ENCODE measurements at places on chromosomes 2 and 18.
A peak's percentile ranks its signal among the peaks of the same experiment; 100 is the strongest.

DNA sequence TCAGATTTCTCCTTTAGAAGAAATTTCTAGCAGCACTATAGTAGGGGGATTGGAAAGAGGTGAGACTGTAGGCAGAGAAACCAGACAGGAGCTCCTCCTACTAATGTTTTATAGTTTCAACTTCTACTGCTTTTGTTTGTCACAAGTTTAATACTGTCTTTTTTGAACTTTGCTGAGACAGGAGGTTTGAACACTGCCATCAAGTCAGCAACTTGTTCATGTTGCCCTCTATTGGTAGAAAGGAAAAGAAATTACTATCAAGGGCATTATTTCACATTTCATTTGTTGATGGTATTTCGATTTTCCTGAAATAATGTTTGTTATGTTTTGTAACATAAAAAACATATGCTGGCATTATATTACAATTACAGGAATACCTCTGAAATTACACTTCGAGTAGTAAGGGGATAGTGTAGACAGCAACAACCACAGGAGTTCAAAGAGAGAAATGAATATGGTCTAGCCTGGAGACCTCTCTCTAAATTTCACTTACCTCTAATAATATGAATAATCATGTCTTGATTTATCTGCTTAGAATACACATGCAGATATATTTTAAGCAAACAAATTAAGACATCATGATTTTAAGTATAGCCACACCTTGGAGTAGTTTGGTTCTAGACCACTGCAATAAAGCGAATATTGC, 12.4 kb upstream of the CCDC88A start:
- no peak for DNase-seq

DNA sequence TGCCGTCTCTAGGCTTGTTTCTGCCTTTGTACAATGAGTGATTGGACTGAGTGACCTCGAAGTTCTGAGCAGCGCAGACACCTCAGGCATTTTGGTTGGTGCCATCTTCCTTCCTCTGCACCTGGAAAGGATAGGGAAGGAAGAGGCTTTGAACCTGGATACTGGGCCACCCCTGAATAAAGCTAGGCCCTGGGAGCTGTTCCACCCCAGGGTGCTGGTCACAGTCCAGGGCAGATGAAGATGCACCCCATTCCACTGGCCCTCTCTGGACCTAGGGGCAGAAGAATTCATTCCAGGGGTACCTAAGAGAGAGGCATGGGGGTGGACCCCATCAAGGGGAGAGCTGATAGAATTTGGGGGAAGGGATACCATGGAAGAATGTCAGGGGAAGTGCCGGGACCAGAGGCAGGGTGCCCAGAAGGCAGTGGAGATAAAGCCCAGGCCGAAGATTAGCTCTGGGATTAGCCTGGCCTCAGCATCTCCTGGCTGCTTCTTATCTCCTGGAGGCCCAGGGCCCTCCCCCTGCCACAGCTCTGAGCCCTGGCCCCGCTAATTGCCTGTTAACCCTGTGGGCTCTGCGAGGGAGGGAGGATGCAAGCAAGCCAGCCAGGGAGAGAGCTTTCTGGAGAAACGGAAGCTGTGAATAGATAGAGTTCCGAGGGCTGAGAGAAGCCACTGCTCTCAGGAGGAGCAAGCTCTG, 11.4 kb downstream of the ASIC4 start:
- peak; percentile 70 for DNase-seq

DNA sequence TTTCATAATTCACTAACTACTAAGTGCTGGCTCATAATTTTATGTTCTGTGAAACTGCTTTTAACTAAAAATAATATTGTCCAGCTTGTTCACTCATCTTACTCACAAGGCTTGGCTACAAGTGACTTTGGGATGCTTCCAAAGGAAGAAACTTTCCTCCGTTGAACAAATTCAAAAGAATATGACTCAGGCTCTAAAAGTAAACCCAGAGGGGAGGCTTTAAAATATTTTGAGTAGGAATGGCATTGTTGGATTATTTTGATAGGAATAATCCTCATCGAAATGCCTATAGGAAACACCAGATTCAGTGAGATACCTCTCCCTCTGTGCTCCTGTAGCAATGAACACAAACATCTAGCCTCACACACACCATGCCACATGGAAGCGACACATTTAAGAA, 25.2 kb upstream of the TLK1 start:
- no peak for DNase-seq

GRCh38 chr2:154849482-154849881, 151.0 kb downstream of the KCNJ3 start:
- DNase-seq: no peak

GRCh38 chr2:205685314-205686055, 3.2 kb downstream of the NRP2 start:
- DNase-seq: peak; percentile 71

- peak; percentile 42 for DNase-seq
Observed at GRCh38 chr18:74905247-74905646, 303.7 kb downstream of the PTGR3 start.

GRCh38 chr18:34740101-34740500, 30.0 kb downstream of the DTNA start:
- DNase-seq: no peak

- DNase-seq: no peak
Observed at GRCh38 chr2:86566158-86566820, 3.0 kb upstream of the CHMP3 start.

DNA sequence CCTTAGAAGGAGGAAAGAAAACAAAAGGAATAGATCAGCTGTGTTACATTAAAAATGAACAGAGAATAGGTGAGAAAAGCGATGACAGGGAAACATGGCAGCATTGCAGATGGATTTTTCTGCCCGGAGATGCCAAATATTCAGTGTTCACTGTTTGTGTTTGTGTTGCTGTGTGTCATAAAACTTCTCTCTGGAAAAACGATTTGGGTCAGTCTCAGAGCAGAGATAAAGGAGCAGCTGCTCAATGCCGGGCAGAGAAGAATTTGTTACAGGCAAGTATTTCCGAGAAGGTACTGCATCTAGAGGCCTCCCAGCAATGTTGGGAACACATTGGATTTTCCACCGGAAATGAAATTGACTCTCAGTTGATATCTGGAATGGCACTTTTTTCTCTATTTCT, 156.4 kb upstream of the KLHL14 start:
- no peak for DNase-seq

- no peak for DNase-seq
Observed at GRCh38 chr2:152430876-152431275, 95.9 kb downstream of the FMNL2 start.

GRCh38 chr2:27954771-27955383, 64.3 kb downstream of the BABAM2 start:
- DNase-seq: no peak

DNA sequence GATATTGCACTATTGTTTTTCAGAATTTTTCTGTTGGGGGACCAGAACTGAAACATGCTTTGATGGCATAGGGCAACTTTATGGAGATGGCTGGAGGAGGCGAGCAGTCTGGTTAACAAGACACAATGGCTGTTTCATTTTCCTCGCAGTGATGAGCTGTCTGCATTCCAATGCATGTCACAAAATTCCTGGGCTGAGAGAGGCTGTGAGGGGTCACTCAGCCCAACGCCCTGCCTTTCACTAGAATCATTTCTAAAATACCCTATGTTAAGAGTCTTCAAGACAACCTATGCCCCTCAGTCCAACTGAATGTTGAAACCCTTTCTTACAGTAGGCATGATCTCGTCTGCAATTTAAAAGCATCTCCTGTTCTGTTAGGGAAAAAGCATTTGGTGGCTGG, 1090.0 kb downstream of the BCL11A start:
- DNase-seq: no peak

GRCh38 chr2:64259312-64259711, 115.1 kb upstream of the PELI1 start:
- DNase-seq: no peak

- DNase-seq: no peak
Observed at GRCh38 chr2:202051499-202052161, 18.0 kb downstream of the FZD7 start.

DNA sequence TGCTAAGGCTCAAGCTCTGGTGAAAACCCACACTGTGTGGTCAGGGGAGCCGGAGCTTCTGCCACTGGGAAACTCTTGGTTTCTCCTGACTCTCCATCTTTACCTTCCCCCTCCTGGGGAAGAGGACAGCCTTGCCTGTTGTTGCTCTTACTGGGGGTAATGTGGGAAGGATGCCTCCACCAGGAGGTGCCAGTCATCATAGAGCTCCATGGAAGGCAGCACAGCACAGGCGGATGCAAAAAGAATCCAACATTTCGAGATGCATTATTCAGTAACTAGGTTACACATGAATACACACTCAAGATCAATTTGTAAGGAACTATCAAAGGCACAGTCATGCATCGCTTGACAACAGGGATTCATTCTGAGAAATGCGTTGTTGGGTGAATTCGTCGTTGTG, 322.6 kb downstream of the AFF3 start:
- no peak for DNase-seq

- no peak for DNase-seq
Observed at GRCh38 chr2:8462280-8462679, 219.6 kb upstream of the ID2 start.

- DNase-seq: no peak
Observed at GRCh38 chr2:80715433-80715832, 410.9 kb upstream of the LRRTM1 start.

GRCh38 chr2:36528766-36529392, 69.1 kb downstream of the FEZ2 start:
- DNase-seq: no peak

- DNase-seq: no peak
Observed at GRCh38 chr2:65134158-65134557, 4.3 kb upstream of the RAB1A start.

GRCh38 chr2:120954939-120955338, 219.3 kb downstream of the GLI2 start:
- DNase-seq: no peak

DNA sequence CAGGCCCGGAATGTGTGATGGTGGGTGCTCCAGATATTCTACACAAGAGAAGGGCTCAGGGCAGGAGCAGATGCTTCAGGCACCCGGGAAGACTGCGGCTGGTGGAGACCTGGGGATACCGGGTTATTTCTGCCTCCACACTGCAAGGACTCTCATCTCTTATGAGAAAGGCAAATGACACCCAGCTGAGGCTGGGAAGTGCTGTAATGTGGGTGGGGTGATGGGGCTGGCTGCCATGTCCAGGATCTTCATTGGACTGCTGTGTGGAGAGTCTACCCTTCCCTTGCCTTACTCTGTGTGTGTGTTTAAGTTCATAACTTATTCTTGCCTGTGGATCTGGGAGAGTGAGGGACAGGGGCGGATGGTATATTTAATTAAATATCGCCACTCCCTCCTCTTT, 124.1 kb downstream of the KLHL29 start:
- no peak for DNase-seq

- DNase-seq: no peak
Observed at GRCh38 chr2:231246171-231246842, 47.9 kb downstream of the ARMC9 start.

DNA sequence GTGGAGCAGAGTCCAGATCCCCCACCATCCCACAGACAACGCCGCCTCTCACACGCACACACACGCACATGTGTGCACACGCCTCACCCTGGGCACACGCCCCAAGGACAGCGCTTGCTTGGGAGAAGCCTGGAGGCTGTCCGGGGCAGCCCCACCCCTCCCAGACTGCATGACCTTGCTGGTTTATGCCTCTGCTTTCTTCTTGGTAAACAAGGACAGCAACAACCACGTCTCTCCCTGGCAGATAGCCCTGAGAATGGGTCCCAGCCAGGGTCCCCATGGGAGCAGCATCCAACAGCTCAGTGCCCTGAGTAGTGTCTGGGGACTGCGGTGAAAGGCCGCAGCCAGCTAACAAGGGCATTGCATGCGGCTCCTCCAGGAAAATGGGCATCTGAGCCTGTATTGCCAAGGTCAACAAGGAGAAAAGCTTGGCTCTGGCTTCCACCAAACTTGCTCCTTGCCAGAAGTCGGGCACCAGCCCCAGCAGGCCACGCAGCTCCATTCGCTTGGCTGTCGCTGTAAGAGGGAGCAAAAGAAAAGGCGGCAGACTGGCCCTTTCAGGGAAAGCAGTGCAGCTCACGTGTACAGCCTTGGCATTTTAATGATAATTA, 234.6 kb downstream of the EIPR1 start:
- DNase-seq: no peak

DNA sequence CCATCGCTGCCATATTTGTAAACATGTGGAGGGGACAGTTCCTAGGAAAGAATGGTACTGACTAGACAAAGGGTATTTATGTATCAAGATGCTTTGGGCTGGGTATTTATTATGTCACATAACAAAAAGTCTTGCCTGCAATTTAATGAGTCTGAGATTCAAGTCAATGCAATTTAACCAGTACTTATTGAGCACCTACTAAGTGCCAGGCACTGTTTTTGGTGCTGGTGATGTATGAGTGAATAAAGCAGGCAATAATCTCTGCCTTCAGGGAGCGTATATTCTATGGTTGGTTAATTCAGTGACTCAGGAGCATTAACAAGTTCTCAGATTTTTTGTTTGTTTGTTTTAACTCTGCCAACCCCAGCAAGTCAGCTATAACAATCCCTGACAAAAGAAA, 24.6 kb upstream of the ACVR1 start:
- no peak for DNase-seq

DNA sequence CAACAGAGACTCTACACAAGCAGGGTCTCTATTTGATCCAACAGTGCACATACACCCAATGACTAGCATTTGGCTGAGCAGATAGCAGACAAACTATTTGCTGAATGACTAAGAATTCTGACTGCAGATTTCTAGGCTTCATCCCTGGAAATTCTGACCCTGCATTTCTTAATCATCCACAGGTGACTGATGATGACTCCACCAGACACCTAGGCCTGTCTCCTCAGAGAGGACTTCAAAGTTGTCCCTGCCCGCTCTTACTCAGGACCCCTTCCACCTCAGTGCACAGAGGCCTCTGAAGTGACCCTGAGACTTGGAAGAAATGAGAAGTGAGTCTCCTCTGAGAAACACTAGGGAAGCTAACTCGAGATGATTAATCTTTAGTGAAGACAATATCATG, 51.3 kb downstream of the SEPTIN10 start:
- DNase-seq: no peak

DNA sequence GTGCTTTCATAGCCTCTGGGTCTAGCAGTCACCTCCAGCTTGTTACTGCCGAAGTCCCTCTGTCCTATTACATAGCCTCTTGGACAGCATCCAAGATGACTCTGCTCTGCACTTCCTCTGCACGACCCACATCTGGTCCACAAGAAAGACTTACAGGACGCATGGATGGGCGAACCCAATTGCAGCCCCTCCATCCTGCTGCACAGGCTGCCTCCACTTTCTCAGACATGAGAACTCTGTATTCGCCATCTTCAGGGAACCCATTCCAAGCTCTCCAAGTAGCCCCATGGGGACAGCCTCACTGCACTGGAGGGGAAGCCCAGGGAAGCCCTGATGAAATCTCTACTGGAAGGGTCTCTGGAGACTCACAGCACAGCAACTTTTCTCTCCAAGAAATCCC, 172.1 kb downstream of the GFPT1 start:
- no peak for DNase-seq

- DNase-seq: no peak
Observed at GRCh38 chr2:109242210-109242653, 113.2 kb downstream of the SH3RF3 start.

Measured in glutamatergic neuron (in vitro differentiated cells).